Activated effector memory CD4-positive, alpha-beta T cell treated with Interleukin-2 at 50 U/mL for 16 hours (primary cell): ENCODE measurements at places on chromosomes 11 and 22.

- DNase-seq = no peak
Observed at GRCh38 chr22:31945971-31946680, 1.8 kb downstream of the YWHAH start.

DNA sequence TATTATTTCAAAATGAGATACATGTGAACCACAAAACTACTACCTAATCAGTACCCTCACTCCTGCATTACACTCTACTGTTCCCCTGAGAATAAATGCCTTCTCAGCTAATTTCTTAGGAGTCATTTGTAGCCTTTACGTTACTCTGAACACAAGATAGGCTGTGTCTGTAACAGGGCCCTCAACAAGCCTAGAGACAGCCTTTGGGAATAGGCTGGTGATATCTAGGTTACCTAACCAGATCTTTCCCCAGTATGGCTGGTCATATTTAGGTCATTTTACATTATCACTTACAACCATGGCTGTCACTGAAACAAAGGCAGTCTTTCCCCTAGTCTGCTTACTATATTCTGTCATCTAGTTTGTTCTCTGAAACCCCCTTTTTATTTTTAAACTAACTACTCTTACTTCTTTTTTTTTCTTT lies 14.2 kb downstream of the ATM start:
- no peak for DNase-seq

DNA sequence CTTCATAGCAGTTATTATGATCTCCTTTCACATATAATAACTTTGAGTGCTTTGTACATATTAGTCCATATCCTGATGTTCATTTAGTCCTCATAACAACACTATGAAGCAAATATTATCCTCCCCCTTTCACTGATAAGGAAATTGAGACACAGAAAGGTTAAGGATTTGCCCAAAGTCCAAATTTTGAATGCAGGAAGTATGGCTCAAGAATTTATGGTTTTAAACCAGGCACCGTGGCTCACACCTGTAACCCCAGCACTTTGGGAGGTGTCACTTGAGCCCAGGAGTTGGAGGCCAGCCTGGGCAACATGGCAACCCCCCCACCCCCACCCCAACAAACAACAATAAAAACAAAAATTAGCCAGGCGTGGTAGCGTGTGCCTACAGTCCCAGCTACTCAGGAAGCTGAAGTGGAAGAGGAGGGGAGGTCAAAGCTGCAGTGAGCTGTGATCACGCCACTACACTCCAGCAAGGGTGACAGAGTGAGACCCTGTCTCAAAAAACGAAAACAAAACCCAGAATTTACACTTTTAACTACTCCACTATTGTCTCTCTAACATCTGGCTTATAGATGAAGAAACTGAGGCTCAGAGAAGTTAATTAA lies 8.6 kb downstream of the CCDC34 start:
- DNase-seq = no peak

- DNase-seq = no peak
Observed at GRCh38 chr11:123040111-123040432, 21.9 kb downstream of the HSPA8 start.

DNA sequence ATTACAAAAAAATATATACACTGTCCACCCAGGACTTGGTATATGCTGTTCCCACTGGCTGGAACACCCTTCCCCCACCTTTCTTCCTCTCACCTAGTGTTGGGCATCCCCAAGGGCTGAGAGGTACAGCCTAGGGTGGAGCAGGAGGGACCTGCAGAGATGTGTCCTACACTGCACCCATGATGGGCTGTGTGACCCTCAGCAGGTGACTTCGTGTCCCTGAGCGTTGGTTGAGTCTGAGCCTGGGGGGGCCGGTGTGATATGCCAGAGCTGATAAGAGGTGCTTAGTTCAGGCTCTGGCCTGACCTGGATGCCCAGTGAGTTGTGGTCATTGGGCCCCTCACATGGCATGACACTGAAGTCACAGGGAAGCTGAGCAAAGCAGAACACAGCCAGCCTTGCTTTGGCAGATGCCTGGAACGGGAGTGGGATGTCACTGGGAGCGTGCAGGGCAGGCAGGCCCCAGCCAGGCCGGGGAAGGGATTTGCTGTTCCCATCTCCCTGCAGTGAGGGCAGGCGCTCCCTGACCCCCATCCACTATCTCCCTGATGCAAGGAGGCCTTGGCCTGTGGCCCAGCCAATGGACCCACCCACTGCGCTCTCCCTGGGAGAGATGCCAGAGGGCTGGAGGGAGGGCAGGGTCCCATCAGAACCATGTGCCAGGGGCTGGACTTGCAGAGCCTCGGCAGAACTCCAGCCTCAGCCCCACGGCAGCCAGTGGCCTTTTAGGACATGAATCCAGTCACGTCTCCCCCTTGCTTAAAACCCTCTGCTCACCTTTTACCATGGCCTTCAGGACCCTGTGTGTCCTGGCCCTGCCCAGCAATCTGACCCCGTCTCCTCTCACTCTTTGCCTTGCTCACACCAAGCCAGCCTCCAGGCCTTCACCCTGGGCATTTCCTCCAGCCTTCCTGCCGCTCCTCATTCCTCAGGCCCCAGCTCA lies 138.9 kb downstream of the MN1 start:
- no peak for DNase-seq

DNA sequence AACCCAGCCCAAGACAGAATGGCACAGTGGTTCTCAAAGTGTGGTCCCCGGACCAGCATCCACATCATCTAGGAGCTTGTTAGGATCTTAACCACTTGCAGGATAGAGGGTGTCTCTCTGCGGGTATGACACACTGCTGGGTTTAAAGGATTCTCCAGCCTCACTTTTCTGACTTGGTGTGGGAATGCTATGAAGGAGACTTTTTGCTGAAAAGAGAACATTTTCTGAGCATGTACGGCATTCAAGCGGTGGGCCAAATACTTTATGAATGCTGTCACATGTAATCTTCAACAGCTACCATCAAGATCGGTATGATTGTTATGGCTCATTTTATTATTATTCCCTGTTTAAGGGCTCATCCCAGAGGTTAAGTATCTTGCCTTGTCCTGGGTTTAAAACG lies 1.8 kb upstream of the CD82 start:
- DNase-seq = no peak

DNA sequence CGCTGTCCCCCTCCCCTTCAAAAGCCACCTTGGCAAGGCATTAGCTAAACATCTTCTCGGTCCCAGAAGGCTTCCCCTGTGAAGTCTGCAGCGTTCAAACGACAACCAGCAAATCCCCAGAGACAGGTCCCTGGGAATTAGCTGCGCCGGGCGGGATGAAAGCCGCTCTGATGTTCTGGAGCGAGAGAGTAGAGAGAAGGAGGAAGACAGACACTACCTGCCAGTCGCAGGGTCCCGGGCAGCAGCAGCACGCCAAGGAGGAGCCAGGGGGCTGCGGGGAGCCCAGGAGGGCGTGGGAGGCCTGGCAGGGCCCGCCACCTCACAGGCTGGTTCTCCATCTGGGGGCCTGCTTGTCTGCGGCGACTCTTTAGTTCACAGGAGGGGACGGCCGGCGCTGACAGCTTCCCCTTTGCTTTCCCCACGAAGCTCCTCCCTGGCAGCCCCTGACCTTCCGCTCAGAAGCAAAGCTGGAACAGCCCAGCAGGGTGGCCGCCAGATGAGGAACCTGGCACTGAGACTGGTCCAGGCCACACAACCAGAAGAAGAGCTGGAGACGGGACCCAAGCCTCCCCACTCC lies at the start of gene NFAM1:
TSS of gene NFAM1 (minus strand) at position 384 of the 577 bp plus-strand sequence. CDS start at position 338, 46 bp downstream.
- DNase-seq = no peak

- DNase-seq = no peak
Observed at GRCh38 chr11:61392981-61393595, 701 bp downstream of the TMEM216 start.

DNA sequence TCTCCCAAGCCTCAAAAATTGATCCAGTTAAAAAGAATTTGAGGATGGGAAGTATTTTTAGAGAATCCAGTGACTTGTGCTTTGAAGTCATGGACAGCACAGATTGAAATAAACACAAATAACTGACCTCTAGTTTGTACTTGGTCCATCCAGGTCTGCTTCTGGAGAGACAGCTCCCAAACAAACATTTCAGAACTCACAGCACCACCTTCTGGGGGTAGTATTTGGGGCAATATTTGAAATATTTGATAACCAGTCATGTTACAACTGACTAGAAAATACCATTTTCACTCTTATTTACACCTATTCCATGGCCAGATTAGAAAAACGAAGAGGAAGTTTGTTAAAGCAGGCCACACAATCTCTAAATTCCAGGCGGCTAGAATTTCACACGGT lies 56.2 kb downstream of the CTSC start:
- no peak for DNase-seq

- DNase-seq = no peak
Observed at GRCh38 chr22:49326558-49326957, 501.1 kb downstream of the BRD1 start.

DNA sequence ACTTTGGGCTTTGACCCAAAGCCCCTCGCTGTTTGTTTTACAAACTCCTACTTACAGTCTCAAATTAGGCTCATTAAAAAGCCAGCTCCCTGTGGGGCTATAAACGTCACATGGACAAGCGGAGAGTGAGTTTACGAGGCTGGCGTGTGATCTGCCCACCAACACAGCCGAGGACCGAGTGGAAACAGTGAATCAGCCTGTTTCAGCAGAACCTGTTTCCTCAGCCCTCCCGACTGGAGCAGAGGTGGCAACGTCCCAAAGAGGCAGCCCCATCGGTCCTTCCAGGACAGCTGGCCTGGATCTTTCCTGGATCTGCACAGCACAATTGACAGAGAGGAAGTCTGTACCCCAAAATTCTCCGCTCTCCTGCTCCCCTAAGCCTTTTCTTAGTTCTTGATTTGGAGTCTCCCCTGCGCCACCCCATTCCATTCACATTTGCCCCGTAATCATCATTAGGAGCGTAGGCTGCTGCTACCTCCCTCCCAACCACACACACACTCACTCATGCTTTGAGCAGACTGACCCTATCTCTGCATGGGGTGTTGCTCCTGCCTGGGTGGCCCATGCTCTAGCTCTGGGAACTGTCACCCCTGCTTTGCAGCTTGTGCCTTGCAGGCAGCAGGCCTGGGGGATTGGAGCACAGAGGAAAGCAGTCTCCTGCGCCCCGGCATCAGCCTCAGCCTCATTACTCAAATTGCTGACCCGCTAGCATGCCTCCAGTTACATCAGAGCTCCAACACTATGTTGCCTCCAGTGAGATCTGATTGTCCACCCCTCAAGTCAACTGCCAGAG lies 117.8 kb downstream of the NAT10 start:
- DNase-seq = no peak

DNA sequence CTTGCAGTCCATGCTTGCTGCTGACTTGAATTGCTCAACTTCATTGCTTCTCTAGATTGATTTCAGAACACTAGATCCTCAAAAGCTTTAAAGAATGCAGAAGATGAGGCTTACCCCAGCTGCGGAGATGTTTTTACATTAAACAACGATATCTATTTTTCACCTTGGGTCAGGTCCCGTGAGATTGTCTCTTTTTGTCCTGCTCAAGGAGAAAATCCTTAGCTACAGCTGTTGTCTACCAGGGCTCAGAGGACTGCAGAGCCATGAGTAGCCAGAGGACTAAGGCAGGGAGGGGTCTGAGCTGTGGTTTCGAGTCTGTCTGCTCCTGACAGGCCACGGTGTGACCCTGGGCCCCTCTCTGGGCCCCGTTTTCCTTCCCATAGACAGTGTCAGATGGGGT lies 51.4 kb downstream of the PKNOX2 start:
- no peak for DNase-seq
